Subcutaneous preadipocyte (primary cell): ENCODE measurements at places on chromosomes 7 and 10. TPM values are rescaled to one million over a fixed set of nuclear protein-coding genes. Genes with fewer than 3 reads are reported as not detected.

FAM25A gene
- not detected in 2 replicates for total RNA-seq

C10orf105 gene
- under 0.01 and 0.20 TPM in 2 replicates for total RNA-seq

GSDME gene
- 12.1 and 12.9 TPM in 2 replicates for total RNA-seq

ATP5F1C gene
- 234 and 251 TPM in 2 replicates for total RNA-seq

TMEM130 gene
- not detected in 2 replicates for total RNA-seq

EBF3 gene
- total RNA-seq: 19.8 and 22.5 TPM in 2 replicates

FZD1 gene
- total RNA-seq: 16.5 and 31.3 TPM in 2 replicates

KCTD7 gene
- 6.3 and 8.5 TPM in 2 replicates for total RNA-seq

OR2A5 gene
- total RNA-seq: not detected in 2 replicates

PFKFB3 gene
- total RNA-seq: 6.2 and 16.0 TPM in 2 replicates

TRIL gene
- 0.20 and 0.73 TPM in 2 replicates for total RNA-seq

LBX1 gene
- not detected in 2 replicates for total RNA-seq

EPHA1 gene
- total RNA-seq: not detected in 2 replicates

SEC61G gene
- total RNA-seq: 152 and 231 TPM in 2 replicates

ERLIN1 gene
- 33.8 and 53.8 TPM in 2 replicates for total RNA-seq

EIF3B gene
- 191 and 238 TPM in 2 replicates for total RNA-seq

AZGP1 gene
- not detected in 2 replicates for total RNA-seq

PCDH15 gene
- not detected in 2 replicates for total RNA-seq

DRGX gene
- not detected in 2 replicates for total RNA-seq

ANKRD2 gene
- 1.8 and 2.9 TPM in 2 replicates for total RNA-seq

RAB19 gene
- total RNA-seq: not detected in 2 replicates

SLC26A3 gene
- total RNA-seq: not detected in 2 replicates

LIPF gene
- total RNA-seq: not detected in 2 replicates

NUP42 gene
- 20.6 and 30.3 TPM in 2 replicates for total RNA-seq

FAM25G gene
- total RNA-seq: not detected in 2 replicates
